ENCODE measurements at places on chromosomes 11 and 22.

DNA sequence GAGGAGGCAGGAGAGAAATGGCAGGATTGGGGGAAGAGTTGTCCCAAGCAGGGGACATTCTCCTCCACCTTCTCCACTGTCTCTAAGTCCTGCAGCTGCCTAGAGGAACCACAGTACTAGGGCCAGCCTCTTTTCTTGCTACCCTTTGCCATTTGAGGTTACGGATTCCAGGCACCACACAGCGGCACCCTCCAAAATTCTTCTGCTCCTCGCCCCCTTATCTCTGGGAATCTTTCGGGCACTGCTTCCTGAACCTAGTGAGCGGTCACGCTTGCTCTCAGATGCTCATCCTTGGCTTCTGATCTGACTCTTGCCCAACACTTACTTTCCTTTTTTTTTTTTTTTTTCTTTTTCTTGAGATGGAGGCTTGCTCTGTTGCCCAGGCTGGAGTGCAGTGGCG is 26.6 kb upstream of the XBP1 start:
- no peak for DNase-seq

DNA sequence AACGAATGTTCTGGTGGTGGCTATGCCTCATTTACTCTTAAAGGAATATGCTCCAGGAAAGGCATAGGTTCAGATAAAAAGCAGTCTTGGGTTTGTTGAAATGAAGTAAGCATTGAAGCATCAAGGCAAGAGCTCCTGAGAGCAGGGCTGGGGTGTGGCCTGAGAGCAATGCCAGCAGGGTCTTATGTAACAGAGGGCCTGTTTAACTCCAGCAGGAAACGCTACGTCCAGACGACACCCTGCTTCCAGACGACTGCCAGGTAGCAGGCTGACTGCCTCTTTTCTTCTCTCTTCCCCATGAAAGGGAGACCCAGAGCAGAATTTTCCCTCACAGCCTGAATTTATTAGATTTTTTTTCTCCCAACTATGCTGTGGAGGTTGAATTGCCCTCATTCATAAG is 127.2 kb upstream of the SLC5A12 start:
- DNase-seq, result no peak

- DNase-seq, result no peak
Measured at GRCh38 chr11:22559416-22559815, 66.2 kb downstream of the FANCF start.

GRCh38 chr11:125429174-125429707 is 66.8 kb downstream of the FEZ1 start:
- DNase-seq, result peak; percentile 43

DNA sequence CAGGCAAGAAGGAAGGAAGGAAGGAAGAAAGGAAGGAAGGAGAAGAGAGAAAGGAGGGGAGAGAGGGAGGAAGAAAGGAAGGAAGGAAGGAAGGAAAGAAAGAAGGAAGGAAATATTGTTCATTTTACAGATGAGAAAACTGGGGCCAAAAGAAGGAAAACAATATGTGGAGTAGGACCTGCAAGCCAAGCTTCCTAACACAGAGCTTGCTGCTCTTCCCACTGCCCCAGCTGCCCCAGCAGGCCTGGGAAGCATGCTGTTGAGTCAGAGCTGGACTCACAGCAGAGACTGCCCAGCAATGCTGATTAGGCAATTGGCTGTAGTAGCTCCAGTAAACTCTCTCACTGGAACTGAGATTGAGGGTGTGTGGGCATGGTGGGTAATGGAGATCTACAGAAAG is 42.6 kb upstream of the SMCO4 start:
- no peak for DNase-seq

- DNase-seq, result no peak
Measured at GRCh38 chr11:126403022-126403581, 47.6 kb downstream of the ST3GAL4 start.

DNA sequence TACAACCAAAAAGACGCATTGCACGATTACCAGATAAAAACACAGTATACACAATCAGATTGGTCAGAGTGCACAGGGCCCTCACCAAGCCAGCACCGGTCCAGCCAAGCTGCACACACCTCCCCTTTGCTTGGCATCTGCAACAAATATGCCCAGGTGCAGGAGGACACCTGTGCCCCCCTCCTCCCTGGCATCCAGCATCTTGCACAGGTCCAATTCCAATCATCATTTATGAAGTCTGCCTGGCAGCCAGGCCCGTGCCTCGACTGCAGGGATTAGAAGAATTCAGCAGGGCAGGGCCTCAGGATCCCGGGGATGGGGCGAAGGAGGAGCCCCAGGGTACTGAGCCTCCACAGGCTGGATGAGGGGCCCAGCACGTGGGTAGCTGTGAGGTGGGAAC is 302.1 kb downstream of the CTTN start:
- DNase-seq, result no peak
